ENCODE measurements at places on chromosomes 6 and 20.
A peak's percentile ranks its signal among the peaks of the same experiment; 100 is the strongest.

GRCh38 chr6:11718463-11718862, 60.1 kb downstream of the ADTRP start:
- DNase-seq = no peak

- DNase-seq = no peak
Measured at GRCh38 chr6:141598487-141598886, 534.2 kb upstream of the GJE1 start.

DNA sequence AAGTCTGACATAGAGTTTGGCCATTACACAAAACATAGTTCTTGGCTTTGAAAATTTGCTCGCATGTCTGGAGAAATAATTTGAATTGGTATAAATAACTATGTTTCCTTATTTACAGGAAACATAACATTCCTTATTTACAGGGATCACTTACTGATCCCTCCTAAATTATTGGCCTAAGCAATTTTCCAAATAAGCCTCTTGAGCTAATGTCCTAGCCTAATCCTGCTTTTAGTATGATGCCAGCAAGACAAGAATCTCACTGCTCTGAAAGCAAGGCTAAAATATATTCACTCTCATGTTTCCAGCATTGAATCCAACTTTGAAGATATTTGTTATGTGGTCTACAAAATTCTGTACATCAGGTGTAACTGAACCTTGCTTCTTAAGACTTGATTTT, 4.1 kb upstream of the TBC1D32 start:
- DNase-seq = no peak

DNA sequence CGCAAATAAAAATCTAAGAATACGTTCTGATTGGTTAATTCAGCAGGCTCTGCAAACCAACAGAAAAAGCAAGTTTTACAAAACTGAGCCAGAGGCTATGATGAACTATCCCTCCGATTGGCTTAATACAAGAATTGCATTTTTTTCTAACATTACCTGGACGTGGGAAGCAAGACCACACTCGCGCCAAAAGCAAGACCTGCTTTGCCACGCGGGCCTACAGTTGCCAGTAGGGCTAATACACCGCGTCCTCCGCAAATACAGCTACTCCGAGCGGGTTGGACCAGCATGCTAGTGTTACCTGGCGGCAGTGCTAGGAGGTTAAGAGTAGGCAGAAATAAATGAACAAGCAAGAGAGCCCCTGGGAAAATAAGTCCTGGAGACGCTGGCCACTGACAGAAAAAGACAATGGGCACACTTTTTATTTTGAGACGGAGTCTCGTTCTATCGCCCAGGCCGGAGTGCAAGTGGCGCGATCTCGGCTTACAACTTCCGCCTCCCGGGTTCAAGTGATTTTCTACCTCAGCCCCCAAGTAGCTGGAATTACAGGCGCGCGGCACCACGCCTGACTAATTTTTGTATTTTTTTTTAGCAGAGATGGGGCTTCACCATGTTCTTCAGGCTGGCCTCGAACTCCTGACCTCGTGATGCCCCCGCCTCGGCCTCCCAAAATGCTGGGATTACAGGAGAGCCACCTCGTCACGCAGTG, 131.9 kb upstream of the BTN3A2 start:
- no peak for DNase-seq

GRCh38 chr20:9220874-9221547, 152.1 kb downstream of the PLCB4 start:
- no peak for DNase-seq

- peak; percentile 51 for DNase-seq
Measured at GRCh38 chr6:118725944-118726343, 74.6 kb upstream of the CEP85L start.

- no peak for DNase-seq
Measured at GRCh38 chr6:32954986-32955802, 2.3 kb upstream of the HLA-DMA start.

DNA sequence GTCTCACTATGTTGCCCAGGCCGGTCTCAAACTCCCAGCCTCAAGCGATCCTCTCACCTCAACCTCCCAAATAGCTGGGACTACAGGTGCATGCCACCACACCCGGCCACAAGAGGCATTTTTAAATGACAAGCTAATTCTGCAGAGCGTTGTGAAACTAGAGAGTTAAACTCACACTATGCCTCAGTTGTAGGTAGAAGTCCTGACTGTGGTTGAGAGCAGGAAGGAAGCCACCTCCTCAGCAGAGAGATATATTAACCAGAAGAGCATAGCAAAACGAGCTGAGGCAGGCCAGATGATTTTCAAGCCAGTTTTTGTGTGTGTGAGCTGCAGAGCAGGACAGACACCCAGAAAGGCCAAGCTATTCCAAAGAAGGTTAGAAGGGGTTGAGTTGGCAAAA, 150.3 kb downstream of the MBOAT1 start:
- no peak for DNase-seq
